ENCODE measurements at places on chromosomes 5 and 9. TPM values are rescaled to one million over a fixed set of nuclear protein-coding genes. Genes with fewer than 3 reads are reported as not detected.
A peak's percentile ranks its signal among the peaks of the same experiment; 100 is the strongest.

Gene LPAR1
- total RNA-seq = 457 TPM

- DNase-seq = no peak
These were observed 74.8 kb downstream of the NR3C1 start for GRCh38 chr5:143328589-143329220.

DNA sequence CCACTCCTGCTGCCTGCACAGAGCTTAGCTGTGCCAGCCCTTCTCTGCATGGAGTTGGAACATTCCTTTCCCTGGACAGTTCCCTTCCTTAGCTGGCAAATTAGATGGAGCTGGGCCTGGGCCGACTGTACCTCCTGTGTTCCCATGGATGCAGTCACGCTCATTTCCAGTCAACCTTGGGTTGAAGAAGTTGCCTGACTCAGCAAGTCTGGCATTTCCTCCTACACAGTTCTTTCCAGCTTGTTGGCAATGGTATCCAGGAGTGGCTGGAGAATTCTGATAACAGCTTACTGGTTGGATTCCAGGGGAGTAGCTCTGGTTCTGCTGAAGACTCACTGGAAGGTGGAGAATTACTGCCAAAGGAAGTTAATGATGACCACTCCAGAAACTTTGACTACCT, 9.2 kb upstream of the TAF1L start:
- no peak for DNase-seq

DNA sequence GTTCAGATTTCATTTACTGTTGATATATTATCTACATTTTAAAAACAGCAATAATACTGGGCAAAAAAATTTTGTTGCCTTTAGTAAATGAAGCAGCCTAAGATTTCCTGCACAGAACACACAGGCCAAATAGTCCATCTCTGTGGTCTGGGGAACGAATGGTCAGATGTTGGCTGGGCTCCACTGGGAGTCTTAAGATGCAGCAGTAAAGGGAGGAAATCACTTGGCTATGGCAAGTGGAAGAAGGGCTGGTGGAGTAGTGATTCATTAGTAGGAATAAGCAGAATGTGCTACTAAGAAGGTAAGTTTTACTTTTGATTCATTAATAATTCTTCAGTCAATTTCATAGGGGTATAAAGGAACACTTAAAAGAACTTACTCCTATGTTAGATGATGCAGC, 91.1 kb upstream of the ARRDC3 start:
- DNase-seq = no peak

Gene PPWD1
- total RNA-seq = 39.3 TPM

- DNase-seq = no peak
These were observed 84.6 kb downstream of the PAPPA start for GRCh38 chr9:116238225-116238624.

DNA sequence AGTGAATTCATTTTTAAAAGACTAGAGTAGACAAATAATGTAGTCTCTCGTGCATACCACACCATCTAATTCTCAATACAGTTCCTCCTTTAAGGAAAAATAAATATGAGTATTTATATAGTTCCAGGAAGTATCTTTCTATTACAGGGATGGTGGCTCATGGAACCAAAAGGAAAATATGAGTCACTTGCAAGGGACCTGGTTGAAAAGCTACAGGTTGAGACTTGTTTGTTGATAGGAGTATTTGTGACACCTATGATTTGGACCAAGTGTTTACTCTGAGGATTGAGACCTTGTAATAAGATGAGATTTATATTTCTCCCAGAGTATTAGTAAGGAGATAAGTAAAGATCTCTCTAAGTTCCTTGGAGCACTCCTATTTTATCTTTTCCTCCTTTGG, 67.4 kb downstream of the CDO1 start:
- DNase-seq = no peak

Gene SLC27A6
- 0.83 TPM for total RNA-seq

DNA sequence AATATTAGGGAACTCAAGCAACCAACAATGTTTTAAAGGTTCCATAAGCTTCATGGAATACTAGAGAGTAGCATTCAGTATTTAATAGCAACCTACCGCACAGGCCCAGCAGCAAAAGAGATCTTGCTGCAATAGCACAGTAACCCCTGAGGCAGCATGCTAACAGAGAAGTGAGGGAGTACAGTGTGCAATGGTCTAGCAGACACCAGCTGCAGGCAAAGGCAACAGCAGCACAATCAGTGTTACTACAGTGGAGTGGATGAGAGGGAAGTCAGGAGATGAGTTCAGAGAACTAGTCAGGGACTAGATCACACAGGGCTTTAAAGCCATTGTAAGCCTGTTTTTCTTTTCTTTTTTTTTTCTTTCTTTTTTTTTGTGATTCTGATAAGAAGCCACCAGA, 2.8 kb downstream of the TICAM2 start:
- DNase-seq = no peak

- DNase-seq = no peak
These were observed 668 bp downstream of the RANBP3L start for GRCh38 chr5:36300927-36301540.

- no peak for DNase-seq
These were observed 33.2 kb upstream of the CYFIP2 start for GRCh38 chr5:157232706-157233105.

Gene SHB
- total RNA-seq = 7.8 TPM

Gene KIF20A
- not detected for total RNA-seq

GRCh38 chr5:138053554-138053953, 20.7 kb upstream of the FAM13B start:
- DNase-seq = no peak

DNA sequence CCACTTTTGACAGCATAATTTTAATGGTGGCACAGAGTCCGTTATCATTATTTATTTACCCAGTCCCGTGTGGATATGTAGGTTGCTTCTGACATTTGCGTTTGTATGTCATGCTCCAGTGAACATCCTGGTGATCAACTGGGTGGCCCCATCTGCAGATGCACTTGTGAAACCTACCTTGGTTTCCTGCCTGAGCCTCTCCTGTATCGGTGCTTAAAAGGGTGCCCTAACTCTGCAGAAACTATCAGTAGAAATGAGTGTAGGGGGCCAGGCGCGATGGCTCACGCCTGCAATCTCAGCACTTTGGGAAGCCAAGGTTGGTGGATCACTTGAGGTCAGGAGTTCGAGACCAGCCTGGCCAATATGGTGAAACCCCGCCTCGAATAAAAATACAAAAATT, 92.1 kb upstream of the IER5L start:
- DNase-seq = no peak

DNA sequence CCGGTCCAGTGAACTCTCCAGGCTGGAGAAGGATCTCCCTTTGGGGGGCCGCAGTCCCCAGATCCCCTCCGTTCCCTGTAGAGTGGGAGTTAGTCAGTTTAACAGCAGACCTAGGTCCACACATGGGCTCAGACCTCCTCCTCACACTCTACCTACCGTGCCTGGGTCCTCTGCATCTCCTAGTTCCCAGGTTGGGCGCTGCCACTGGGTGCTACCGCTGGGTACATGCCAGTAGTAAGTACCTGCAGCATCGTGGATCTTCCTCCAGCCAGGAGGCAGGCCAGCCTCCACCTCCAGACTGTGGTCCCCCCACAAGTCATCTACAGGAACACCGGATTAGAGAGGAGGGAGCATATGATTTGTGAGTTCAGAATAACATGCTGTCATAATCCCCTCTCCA, 802 bp downstream of the APBB3 start:
- no peak for DNase-seq

- no peak for DNase-seq
These were observed 9.6 kb downstream of the ENG start for GRCh38 chr9:127844821-127845359.

DNA sequence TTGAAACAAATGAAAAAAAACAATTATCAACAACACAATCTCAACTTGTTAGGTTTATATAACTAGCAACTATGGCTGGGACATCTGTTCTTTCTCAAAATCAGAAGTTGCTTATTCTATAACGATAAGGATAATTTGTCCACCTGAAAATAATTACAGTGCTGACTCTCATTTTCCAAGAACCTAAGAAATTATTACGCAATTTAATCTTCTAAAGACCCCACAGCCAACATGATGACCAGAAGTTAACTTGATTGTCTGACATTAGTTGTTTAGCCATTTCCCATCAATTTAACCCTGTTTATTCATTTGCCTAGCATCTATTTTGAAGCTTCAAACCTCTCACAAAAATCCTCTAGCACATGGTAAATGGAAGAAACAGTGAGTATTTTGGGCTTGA, 293.8 kb downstream of the ELAVL2 start:
- DNase-seq = no peak

- no peak for DNase-seq
These were observed 15.7 kb upstream of the TSSK1B start for GRCh38 chr5:113450462-113450861.

Gene RFX3
- total RNA-seq = 69.3 TPM

Gene GLDC
- 14.0 TPM for total RNA-seq

- no peak for DNase-seq
These were observed 504 bp upstream of the OTP start for GRCh38 chr5:77638763-77639671.

Gene CARD6
- 0.97 TPM for total RNA-seq

DNA sequence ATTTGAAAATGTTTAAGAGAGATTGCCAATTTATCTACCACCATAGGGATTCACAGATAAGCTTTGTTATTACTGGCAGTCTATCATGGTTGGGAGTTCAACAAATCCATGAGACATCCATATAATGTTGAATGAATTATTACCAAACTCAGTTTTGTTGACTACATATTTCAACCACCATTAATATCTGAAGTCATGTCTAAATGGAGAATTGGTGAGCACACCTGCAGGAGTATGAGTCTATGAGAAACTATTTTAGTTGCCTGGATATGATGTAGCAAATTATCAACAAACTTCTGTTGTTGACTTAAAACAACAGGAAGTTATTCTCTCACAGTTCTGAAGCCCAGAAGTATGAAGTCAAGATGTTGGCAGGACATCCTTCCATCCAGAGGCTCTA, 126.8 kb upstream of the FBXL7 start:
- DNase-seq = no peak

- DNase-seq = no peak
These were observed 49.9 kb downstream of the FGF18 start for GRCh38 chr5:171469326-171469725.

DNA sequence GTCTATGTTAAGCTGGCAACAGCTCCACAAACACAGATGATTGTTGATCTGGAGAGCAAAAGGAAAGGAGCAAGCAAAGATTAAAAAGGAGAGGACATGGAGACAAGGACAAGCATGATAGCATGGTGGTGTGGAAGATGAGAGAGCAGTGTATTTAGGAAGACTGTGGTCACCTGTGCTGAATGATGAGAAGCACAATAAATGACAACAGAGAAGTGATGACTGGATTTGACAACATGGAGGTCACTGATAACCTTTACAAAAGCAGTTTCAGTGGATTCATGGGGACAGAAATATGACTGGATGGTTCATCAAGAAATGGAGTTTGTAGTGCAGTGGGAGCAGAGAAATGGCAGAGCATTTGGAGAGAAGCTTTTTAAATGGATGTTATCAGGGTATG, 20.2 kb downstream of the TTC33 start:
- no peak for DNase-seq

Gene OTULINL
- total RNA-seq = 17.4 TPM

DNA sequence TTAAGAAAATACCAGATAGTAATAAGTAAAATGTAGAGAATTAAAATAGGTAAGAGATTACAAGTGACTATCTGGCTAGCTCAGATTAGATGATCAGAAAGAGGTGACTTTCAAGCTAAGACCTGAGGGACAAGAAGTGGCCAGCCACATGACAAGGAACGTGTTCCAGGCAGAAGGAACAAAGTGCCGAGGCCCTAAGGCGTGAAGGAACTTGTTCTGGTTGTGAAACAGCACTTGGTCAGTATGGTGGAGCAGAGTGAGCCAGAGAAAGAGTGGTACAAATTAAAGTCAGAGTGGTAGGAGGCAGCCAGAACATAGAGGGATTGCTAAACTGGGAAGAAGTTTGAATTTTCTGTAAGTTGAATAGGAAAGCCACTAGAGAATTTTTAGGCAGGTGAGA, 73.6 kb downstream of the ADRB2 start:
- DNase-seq = no peak

Gene NTRK2
- total RNA-seq = 517 TPM

Gene HSD17B3
- 2.3 TPM for total RNA-seq

DNA sequence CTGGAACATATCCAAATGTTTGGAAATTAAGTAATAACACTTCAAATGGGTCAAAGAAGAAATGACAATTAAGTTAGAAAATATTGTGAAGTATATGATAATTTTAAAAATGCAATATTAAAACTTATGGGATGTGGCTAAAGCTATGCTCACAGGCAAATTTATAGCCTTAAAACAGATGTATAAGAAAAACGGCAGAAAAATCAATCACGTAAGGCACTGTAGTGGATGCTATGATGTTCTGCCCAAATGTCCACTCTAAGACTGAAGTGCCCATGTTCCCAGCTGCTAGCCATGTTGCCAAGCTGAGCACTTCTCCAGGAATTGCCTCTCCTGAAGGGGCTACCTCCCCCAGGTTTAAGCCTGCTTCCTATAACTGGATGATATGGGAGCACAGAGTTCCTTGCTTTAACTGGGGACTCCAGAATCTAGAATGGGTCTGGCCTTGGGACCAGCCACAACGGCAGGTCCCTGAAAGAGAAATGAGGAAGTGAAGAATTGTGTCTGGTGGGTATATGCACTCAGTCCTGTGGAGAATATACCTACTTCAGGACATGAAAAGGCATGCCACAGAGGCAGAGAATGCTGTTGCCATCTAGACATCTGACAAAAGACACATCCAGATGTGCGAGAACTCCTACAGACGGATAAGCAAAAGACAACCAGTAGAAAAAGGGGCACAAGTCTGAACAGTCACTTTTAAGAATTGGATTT, 78.2 kb upstream of the RXRA start:
- DNase-seq = no peak

DNA sequence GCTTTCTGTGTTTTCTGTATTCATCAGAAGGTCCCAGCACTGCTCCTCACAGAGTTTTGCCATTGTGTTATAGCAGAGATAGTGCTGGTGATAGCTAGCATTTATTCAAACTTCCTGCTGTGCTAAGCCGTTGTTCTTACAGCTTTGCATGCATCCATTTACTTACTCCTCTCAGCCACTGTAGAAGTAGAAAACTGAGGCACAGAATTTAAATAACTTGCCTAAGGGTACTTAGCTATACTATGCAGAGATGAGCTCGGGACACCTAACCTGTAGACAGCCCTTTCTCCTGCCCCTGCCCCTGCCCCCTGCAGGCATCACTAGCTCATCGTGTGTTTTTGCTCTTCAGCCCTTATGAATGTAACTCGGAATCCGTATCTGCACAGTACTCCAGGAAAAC, 227.6 kb downstream of the SAXO1 start:
- no peak for DNase-seq

Gene CNTFR
- 149 TPM for total RNA-seq

GRCh38 chr5:151085517-151086041, 4.7 kb upstream of the TNIP1 start:
- no peak for DNase-seq

DNA sequence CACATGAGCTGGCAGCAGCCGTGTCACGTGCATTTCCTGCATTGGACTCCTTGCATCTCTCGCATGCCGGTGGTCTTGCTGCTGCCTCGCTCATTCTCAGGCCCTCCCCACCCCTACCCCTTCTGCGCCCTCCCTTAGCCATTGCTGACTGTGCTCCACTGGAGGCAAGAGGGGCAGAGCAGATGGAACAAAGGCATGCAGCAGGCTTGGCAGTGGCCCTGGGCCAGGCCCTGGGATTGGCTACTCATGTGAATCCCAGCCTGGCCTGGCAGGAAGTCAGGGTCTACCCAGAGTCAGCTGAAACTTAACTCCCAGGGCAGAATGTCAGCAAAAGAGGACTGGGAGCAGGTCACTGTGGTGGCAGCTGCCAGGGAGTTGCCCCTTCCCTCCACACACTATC, 62.3 kb downstream of the TSTD2 start:
- DNase-seq = peak; percentile 79
